ENCODE measurements at places on chromosomes 6 and 20.

GRCh38 chr20:6269168-6269873, 146.5 kb upstream of the FERMT1 start:
- no peak for DNase-seq

DNA sequence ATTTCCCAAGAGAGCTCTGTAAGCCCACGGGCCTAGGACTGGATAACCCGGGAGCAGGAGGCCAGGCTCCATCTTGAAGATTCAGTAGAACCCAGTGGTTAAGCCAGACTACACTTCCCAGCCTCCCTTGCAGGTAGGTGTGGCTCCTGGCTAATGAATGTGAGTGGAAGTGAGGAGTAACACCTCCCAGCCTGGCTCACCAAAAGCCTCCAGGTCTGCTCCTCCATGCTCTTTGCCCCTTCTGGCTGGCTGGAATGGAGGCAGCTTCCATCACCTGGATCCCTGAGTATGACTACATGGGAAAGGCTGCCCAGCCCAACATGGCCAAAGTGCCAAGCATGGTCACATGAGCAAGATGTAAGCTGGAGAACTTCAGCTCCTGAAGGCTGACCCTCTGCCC, 9.7 kb downstream of the LRRN4 start:
- DNase-seq: no peak

DNA sequence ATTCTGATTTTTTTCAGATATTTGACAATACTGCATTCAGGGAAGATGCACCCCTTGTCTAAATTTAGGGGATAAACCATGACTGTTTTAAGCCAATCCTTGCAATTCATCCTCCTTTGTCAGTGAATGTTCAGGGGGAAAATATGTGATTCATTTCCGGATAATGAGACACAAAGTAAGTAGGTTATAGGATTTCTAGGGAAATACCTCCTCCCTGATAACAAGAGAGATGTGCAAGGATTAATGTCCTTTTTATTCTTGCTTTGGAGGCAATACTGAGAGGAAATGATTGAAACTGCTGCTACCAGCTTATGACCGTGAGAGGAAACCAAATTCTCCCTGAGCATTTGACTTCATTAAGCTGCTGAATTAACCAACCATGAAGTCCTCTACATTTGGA, 161.3 kb upstream of the EYA4 start:
- DNase-seq: no peak

DNA sequence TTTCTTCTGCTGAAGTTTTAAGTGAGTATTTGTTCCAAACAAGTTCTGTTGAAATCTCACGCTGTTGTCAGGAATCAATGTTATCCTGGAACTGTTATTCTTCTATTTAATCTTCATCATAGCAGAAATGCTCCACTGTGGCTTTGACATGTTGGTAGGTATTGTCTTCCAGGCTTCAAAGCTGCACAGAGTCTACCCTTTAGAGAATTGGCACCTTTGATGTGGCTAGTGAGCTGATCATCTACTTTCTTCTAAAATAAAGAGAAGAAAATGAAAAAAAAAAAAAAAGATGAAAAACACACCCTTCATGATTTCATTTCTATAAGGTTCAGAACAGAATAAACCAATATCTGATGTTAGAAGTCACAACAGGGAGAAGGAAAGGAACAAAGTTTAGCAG, 5.8 kb upstream of the ZSCAN23 start:
- no peak for DNase-seq

DNA sequence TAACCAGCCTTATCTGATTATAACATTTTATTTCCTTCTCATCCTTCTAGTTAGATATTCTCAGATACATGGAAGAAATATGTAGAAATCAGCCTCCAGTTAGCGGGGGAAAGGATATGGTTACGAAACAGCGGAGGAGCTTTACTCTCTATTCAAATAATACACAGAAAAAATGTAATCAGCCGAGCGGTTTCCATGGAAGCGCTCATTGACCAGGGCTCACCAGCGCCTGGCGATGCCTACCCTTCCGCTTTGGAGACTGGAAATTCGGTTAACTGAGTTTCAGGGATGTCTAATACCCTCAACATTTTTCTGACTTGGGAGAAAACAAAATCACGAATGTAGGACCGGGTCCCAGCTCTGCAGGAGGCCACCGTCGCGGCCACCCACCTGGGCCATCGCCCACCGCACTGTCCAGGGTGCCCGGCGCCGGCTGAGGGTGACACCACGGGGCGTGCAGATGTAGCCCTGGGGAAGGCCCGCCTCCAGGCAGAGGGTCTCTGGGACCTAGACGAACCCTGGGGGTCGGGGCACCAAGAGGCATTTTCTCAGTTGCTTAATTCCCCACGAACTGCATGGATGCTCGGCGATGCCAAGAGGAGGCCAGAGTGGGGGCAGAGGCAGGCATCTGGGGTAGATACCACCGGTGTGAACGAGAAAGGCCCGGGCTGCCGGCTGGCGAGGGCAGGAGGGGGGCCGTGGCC, 1.7 kb downstream of the PRR18 start:
- no peak for DNase-seq

- no peak for DNase-seq
Measured at GRCh38 chr20:32193996-32194395, 13.5 kb downstream of the PLAGL2 start.

- DNase-seq: no peak
Measured at GRCh38 chr6:155778336-155778735, 322.7 kb upstream of the NOX3 start.

GRCh38 chr6:82906951-82907350, 158.7 kb downstream of the UBE3D start:
- DNase-seq: no peak

- no peak for DNase-seq
Measured at GRCh38 chr20:10987651-10988383, 314.0 kb upstream of the JAG1 start.

GRCh38 chr6:20058912-20059311, 153.4 kb downstream of the MBOAT1 start:
- DNase-seq: no peak

GRCh38 chr20:58492795-58493524, 22.2 kb downstream of the APCDD1L start:
- DNase-seq: no peak

DNA sequence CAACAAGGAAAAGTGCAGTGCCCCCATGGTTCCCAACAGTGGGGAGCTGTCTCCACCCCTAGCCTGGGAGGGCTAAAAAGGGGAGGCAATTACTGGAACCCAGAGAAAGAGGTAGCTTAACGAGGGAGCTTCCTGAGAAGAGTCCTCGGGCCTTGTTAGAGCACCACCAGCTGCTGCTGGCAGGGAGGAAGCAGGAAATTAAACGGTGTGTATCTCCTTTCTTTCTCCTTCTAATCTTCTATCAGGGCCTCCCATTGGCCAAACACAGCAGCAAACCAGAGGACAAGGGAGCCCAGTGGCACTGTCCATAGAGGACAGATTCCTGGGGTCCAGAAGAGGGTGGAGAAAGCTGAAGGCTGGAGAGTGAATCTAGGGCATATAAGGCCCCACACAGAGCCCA, 7.6 kb upstream of the BTN2A2 start:
- no peak for DNase-seq

DNA sequence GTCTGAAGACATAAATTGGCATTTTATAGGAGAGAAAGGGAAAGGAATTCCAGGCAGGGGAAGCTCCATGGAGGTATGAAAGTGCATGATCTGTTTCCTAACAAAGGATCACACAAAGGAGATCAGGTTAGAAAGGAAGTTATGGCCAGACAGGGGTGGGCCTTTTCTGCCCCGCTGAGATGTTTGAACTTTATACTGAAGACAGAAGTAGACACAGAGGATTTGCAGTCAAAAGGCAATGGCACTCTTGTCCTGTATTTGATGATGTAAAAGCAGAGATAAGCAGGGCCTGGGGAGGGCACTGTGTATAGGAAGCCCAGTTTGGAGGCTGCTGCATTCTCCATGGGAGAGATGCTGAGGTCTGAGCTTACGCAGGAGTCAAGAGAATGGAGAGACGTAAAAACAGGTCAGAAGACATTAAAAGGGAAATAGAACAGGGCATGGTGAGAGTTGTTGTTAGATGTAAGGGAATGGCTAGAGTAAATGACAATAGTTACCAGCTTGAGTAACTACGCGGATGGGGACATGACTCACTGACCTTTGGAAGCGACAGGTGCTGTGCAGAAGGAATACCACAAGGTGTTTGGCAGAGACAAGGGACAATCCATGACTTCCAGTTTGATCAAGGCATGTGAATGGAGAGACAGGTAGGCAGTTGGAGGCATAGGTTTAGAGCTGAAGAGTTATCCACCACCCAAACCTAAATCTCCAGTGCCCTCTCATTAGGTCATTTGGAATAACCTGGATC, 190.6 kb upstream of the SASH1 start:
- no peak for DNase-seq

DNA sequence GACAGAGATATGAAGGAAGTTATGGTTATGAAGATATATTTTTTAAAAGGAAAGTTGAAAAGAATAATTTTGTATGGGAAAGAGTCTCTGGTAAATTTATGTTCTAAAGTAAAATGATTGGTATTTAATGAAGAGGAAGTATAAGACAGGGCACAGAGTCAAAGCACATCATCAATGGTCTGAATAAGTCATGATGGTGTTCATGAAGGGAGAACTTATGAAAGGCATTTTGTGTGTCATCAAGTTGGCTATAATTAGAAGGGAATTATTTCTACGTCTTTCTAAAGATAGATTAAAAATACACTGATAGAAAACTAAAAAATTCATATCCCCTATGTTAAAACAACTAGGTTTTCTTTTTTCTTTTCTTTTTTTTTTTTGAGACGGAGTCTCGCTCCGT, 21.4 kb upstream of the SNAI1 start:
- no peak for DNase-seq

DNA sequence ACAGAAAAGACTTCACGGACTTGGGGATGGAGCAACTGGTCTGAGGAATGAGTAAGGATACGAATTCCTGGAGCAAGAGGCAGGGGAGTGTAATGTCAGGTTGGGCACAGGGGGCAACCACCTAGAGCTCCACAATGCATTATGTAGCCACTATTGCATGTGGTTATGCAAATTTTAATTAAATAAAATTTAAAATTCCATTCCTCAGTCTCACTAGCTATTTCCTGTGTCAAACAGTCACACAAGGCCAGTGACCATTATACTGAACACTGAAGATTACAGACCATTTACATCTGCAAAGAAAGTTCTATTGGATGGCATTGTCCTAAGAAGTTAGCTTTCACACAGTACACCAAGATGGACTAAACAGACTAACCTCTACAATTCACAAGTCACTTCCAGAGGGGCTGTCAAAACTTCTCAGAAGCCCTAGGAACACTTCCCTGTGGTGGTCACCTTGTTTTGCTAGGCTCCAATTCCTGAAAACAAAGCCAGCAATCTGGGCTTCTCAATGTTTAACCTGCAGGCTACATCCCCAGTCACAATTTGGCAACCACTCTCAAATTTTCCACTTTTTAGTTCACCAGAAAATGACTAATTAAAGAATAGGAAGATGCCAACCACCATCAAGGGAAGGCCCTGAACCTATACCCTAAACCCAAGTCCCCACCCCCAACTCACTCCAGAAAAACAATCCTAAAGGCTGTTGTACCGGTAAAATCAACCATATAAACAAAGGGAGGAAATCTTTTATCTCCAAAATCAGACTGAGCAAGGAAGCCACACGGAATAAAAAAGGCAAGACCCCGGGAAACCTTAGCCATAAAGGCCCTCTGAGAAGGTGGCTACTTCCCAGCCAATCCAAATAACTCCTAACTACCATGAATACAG, 34.2 kb upstream of the C20orf203 start:
- no peak for DNase-seq

DNA sequence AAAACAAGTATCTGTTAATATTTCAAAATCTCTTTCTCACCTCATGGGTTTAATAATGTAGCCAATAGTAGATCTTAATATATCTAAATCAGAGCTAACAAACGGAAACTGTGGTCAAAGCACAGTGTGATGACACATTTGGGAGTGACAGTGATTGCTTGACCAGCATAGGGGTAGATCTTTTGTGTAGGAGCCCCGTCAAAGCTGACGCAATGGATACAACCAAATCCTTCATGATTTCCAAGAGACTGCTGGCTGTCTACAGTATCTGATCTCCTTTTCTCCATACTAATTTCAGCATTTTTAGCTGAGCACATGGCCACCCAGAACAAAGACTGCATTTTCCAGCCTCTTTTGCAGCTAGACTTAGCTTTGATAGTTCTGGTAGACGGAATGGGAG, 299.3 kb upstream of the ECI2 start:
- DNase-seq: no peak

- DNase-seq: no peak
Measured at GRCh38 chr6:84685983-84686584, 78.3 kb downstream of the TBX18 start.

DNA sequence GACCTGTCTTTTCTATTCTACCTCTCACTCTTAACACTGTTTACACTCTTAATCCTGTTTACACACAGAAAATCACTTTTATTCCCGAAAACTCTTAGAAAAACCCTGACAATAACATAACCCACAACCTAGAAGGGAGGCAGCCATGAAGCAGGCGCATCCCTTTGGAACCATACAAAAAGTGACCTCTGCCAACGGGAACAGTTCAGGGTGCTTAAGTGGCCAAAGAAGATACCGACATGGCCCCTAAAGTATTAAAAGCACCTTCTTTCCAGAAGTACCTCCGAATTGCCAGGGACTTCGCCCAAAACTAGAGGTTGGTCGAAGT, 490 bp downstream of the MMUT start:
- DNase-seq: no peak

GRCh38 chr6:166119116-166119911, 48.3 kb downstream of the TBXT start:
- no peak for DNase-seq

- DNase-seq: no peak
Measured at GRCh38 chr20:9408422-9409300, 105.7 kb upstream of the LAMP5 start.

- no peak for DNase-seq
Measured at GRCh38 chr6:128710315-128710714, 172.6 kb upstream of the LAMA2 start.

DNA sequence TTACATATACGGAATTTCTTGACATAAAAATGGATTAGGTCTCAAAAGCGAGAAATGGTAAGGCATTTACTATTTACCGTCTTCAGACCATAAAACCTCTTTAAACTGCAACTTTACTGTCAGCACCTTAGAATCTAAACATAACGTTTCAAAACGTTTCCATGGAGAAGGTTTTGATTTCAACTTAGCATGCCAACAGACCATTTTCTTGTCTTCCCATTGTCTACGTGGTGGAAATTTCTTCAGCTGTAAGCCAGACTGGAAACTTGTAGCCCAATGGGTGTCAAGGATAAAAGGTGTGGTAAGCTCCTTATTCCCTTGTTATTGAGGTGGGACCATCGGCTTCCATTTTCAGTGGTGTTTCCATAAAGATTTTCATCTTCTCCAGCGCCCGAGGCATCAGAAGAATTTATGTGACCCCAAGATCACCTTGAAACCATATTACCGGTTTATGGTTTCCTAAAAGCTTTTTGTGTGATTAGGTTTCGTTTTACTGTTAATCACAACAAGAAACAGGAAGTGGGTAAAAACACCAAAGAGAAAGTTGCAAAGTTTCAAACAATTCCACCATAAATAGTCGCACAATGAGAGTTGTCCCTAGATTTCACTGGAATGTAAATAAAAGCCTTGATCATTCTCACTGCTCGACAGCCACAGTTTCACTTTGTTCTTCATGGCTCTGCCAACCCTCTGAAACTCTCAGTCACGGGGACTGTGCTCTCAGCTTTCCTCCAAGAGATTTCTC, 63.0 kb upstream of the CD2AP start:
- no peak for DNase-seq

GRCh38 chr6:35919085-35919826, 1.6 kb downstream of the SRPK1 start:
- no peak for DNase-seq
